ENCODE measurements at places on chromosomes 1 and 21.

DNA sequence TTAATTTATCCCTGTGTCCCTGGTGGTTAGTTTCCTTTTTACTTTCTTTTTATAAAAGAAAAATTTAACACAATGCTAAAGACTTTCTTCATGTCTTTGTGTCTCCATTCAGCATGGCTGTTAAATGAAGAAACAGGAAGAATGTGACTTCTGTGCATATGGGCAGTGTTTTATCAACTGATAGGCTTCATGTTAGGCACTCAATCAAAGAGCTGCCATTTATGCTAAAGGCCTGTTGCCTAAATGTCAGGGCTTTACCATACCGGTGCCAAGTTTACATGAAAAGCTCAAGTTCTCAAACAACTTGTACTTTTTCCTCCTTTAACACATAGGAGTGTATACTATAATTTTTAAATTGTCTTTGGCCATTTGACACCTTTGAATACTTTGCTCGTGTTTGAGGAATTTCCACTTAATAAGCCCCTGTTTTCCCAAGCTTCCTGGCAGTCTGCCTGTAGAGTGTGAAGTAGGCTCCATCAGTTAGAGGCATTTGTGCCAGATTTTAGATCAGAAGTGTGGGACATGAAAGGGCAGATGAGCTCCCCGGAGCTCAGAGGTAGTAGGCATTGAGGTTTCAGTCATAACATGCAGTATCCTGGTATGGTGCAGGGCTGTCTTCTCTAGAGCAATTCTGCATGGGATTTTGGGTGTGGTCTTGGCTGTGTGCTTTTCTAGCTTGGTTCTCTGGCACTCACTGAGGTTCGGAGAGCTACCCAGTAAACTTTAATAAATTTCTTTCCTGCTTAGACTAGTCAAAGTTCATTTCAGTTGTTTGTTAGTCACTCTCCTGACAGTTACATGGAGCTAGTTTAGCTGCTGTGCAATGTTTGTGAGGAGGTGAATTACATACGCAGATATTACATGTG lies 119.0 kb downstream of the LEPR start:
- DNase-seq: no peak

GRCh38 chr1:46160212-46160611 lies 14.7 kb upstream of the TSPAN1 start:
- no peak for DNase-seq

- no peak for DNase-seq
Observed at GRCh38 chr1:181135815-181136737, 47.6 kb downstream of the IER5 start.

DNA sequence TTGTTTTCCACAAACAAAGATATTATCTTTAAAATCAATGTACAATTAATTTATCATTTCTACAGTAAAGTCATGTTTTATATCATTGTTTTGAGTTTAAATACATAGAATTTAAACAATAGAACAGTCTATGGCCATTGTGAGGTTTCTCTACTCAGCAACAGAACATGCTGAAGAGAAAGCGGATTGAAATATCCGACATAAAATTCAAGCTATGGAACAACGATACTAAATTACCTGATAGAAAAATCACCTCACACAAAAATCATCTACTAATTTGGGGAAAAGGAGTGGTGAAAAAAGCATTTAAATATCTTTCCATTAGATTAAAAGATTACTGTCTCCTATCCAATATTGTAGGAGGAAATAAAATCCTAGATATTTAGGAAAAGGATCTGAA lies 12.6 kb downstream of the CDKN2C start:
- no peak for DNase-seq

DNA sequence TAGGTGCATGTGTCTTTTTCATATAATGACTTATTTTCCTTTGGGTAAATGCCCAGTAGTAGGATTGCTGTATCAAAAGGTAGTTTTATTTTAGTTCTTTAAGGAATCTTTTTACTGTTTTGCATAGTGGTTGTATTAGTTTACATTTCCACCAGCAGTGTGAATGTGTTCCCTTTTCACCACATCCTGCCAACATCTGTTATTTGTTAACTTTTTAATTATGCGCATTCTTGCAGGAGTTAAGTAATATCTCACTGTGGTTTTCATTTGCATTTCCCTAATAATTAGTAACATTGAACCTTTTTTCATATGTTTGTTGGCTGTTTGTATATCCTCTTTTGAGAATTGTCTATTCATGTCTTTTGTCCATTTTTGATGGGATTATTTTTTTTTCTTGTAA lies 1761.9 kb downstream of the PLA2G4A start:
- DNase-seq: no peak

DNA sequence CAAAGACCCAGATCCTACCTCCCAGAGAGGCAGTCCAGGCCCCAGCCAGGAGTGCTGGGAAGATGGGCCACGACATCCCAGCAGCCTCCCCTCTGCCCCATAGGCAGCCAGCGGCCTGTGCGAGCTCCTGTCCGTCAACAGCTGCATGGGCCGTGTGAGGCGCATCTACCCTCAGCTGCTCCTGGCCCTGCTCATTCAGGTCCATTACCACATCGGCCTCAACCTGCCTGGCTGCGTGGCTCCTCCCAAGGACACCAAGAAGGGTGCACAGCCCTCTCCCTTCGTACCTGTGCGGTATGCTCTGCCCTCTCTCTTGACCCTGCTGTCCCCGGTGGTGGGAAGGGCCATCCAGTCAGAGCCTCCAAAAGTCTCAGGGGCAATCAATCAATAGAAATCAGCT lies 29.5 kb upstream of the TTC4 start:
- DNase-seq: no peak

- no peak for DNase-seq
Observed at GRCh38 chr1:53259932-53260331, 21.6 kb upstream of the MAGOH start.

DNA sequence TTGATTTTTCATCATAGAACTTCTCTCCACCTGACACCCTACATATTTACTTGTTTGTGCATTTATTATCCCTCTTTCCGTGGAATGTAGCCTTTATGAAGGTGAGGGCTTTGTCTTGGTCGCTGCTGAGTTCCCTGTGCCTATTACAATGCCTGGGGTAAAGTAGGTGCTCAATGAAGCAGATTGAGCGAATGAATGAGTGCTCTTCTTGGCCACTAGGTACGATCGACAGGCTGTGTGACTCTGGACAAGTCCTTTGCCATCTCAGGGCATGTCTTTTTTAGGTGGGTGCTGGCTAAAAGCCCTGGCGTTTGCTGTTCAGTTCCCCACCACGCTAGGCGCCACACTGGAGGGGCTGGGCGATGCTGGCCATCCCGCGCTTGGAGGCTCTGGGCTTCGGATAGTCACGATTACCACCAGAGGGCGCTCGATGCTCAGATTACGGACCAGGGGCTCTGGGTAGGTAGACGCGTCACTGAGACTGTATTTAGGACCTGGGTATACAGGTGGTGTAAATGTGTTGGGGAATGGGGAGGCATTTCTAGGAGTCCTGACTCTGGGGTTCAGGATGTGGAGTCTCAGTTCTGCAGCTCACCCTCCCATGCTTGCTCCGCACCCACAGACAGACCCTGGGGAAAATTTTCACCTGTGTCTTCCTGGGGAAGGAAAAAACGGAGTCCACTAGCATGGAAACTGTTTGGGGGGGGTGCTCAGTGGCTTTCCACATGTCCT lies 71.0 kb upstream of the CSF3R start:
- DNase-seq: peak; percentile 37

GRCh38 chr1:1948783-1949182 lies 29.7 kb upstream of the TMEM52 start:
- DNase-seq: no peak

DNA sequence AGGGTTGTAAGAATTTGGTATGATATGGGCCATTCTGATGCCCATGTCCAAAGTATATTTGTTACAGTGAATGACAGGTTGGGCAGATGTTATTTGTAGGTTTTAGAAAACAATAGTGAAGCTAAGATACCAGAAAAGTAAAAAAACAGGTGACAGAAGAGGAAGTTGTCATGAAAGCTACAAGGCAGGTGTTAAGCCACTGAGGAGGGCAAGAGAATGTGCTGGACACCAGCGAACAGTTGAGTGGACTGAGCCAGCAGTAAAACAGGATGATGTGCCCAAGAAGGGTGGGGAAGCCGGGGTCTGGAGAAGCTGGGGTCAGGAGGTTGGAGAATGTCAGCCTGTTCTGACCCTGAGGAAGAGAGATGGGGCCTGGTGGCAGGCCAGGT lies 83.3 kb downstream of the DTL start:
- DNase-seq: no peak

DNA sequence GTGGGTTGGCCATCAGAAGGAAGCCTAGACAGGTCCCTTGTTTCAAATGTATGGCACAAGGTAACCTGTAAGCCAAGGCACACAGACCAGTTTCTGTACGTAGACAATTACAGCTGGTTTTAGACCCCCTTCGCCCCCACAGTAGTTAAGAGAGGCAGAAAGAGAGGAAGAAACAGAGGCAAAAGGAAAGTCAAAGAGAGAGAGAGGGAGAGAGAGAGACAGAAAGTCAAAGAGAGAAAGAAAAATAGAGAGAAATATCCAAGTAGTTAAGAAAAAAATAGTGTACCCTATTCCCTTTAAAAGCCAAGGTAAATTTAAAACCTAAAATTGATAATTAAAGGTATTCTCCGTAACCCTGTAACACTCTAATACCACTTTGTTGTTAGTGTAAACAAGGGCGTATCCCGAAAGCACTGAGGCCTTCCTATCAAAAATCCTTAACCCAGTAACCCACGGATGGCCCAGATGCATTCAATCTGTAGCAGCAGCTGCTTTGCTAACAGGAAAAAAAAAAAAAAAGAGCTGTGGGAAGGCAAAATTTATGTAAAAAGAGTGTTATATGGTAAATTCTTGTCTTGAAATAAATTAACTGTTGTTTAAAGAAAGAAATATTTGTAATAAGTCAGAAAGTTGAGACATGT lies 49.4 kb downstream of the ADCY10 start:
- no peak for DNase-seq

DNA sequence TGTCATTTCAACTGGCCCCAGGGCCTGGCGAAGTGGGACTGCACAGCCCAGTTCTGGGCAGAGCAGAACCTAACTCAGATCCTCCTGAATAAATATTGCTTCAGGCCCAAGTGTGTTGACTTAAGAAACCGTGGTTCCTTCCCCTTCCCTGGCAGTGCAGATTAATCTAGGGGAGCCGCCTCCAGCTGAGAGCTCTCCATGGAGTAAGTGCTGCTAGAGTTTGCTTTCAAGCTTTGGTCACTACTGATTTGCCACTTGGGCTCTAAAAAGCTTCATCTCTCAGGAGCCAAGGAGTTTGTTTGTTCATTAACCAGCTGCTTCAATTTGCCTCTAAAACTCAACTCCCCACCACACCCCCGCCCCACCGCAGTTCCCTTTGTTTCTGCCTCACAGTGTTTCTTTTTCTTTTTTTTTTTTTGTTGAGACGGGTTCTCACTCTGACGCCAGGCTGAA lies 112.1 kb downstream of the DTL start:
- no peak for DNase-seq

- no peak for DNase-seq
Observed at GRCh38 chr1:19844731-19845495, 29.8 kb upstream of the RNF186 start.

DNA sequence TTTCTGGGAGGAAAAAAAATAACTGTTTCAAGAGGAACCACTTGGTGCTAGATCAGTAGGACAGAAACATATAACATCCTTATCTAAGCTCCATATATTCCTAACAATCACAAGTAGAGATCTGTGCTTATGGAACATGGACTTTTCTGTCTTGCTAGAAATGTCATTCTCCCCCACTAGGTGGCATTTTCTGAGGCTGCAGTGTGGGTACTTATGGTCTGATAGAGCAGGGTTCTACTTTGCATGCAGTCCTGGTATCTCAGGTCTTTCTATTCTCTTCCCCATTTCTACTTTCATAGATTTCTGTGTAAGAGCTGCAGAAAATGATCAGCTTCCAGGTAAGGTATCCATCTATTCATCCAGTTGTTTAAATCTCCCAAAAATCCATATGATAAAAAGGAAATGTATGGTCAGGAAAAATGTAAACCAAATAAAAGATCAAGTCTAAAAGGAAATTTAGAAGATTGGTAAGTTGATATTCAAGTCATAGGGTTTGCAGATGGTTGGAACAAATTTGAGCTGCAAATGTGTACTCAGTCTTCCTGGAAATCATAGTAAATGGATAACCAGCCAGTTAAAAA lies 1.5 kb downstream of the ZNF684 start:
- DNase-seq: no peak

DNA sequence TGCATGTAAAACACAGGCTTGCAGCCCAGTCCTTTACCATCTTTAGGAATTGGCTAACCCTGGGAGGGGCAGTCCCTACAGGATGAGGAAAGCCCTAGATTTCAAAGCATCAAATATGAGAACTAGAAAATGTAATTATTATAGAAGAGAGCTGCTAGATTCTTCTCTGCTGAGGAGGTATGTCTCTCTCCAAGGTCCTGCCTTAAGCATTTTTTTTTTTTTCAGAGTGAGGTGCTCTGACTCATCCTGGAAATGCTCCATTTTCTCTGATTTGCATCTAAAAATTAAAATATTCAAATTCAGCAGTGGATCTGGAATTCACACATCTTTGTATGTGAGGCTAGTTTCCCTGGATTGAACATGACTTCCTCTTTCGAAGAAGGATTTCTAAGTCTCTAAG lies 149.8 kb downstream of the ZNF648 start:
- no peak for DNase-seq

- no peak for DNase-seq
Observed at GRCh38 chr1:109935451-109935900, 24.8 kb downstream of the CSF1 start.

DNA sequence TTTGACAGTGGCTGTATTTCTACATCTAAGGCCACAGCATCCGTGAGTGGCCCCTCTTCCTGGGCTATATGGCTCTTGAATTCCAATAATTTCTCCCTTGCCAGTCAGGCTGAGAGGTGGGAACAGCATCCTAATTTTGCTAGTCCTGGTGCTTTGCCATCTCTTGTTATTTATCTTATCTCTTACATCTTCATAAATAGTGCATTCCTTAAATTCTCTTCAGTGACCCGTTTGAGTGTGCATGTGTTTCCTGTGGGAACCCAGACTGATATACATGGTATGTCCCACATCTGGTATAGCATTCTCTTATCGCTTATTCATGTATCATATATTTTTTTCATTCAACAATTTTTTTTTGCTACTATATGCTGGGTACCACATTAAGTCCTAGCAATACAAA lies 9.9 kb downstream of the S100A11 start:
- no peak for DNase-seq

GRCh38 chr1:202068596-202068995 lies 54.1 kb upstream of the GPR37L1 start:
- no peak for DNase-seq

GRCh38 chr1:202656057-202656456 lies 54.2 kb downstream of the SYT2 start:
- DNase-seq: no peak

GRCh38 chr21:45976701-45977311 lies 4.8 kb upstream of the COL6A1 start:
- no peak for DNase-seq

GRCh38 chr1:101420406-101420805 lies 183.6 kb downstream of the S1PR1 start:
- DNase-seq: no peak

DNA sequence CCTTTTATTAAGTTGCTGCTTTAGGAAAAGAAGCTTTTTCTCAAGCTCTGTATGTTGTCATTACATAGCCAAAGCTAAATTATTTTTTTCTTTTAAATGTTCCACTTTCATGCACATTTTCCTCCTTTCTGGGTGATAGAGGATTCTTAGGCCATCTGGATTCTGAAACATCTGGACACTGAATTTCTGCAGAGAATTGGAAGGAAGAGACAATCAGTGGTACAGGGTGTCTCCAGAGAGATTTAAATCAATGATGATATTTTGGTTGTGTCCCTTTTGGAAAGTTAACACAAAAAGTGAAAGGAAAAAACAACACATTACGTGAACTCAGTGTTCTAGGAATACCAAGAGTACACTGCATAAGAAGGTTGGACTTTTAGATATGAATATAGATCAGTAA lies 211.4 kb upstream of the PKN2 start:
- DNase-seq: no peak

- no peak for DNase-seq
Observed at GRCh38 chr1:193944454-193944853, 758.0 kb upstream of the B3GALT2 start.

All from activated T-helper 1 cell treated with anti-CD3 and anti-CD28 coated beads, Interleukin-2, amount 50 U/mL, for 16 hours (primary cell).